ENCODE measurements at places on chromosomes 12 and 14. TPM values are rescaled to one million over a fixed set of nuclear protein-coding genes. Genes with fewer than 3 reads are reported as not detected.

Gene IL31
- total RNA-seq: not detected

Gene TSPAN11
- 17.3 TPM for total RNA-seq

Gene SLC41A2
- total RNA-seq: 70.6 TPM

Gene FGF6
- total RNA-seq: not detected

Gene ACVRL1
- total RNA-seq: 12.3 TPM

Gene SLC35F4
- total RNA-seq: 6.5 TPM

Gene TMEM263
- 44.4 TPM for total RNA-seq

Gene PROX2
- not detected for total RNA-seq

Gene EML1
- 26.8 TPM for total RNA-seq

Gene GNB3
- total RNA-seq: 5.5 TPM

Gene FAM186B
- total RNA-seq: 0.18 TPM

Gene HOXC5
- total RNA-seq: not detected

Gene KITLG
- 213 TPM for total RNA-seq

Gene MYL2
- not detected for total RNA-seq

Gene NPFF
- not detected for total RNA-seq

Gene NFE2
- total RNA-seq: 1.3 TPM

Gene WNT1
- not detected for total RNA-seq

Gene FOXN4
- total RNA-seq: 0.45 TPM

Gene KLRD1
- 0.27 TPM for total RNA-seq

Gene NTN4
- 10.9 TPM for total RNA-seq

Gene CCDC177
- 4.5 TPM for total RNA-seq

Gene DENND5B
- total RNA-seq: 65.3 TPM

Gene MYF6
- 0.64 TPM for total RNA-seq

Gene A2M
- 61.8 TPM for total RNA-seq

Gene MYF5
- not detected for total RNA-seq

Gene SLC17A8
- total RNA-seq: 8.8 TPM

Gene SRRM4
- 11.8 TPM for total RNA-seq

Gene MNAT1
- total RNA-seq: 71.0 TPM

Gene KRT78
- total RNA-seq: not detected

Gene GLI1
- total RNA-seq: 4.5 TPM

Gene JPH4
- 33.3 TPM for total RNA-seq

Gene MYO1H
- 0.09 TPM for total RNA-seq

Gene DNAJC22
- total RNA-seq: 1.4 TPM

Gene TSPAN19
- 1.9 TPM for total RNA-seq

Gene LRRIQ1
- total RNA-seq: 13.9 TPM

Gene RALGAPA1
- 153 TPM for total RNA-seq

Gene CCDC175
- 14.2 TPM for total RNA-seq

Gene DCD
- total RNA-seq: not detected

Gene ASIC1
- total RNA-seq: 20.5 TPM

Gene SLCO1C1
- 13.6 TPM for total RNA-seq

Gene PEX5
- 40.7 TPM for total RNA-seq

Gene KRT6C
- total RNA-seq: not detected

Gene AKAP6
- 223 TPM for total RNA-seq

Gene LRRK2
- total RNA-seq: 10.7 TPM

Gene CAPZA3
- not detected for total RNA-seq

Gene KRT82
- not detected for total RNA-seq

Gene PYM1
- 11.0 TPM for total RNA-seq

Gene C3AR1
- 1.8 TPM for total RNA-seq

Gene KLRC3
- 5.7 TPM for total RNA-seq

Gene GOLT1B
- total RNA-seq: 29.5 TPM

Gene C12orf60
- total RNA-seq: 4.4 TPM

Gene GRIP1
- 58.6 TPM for total RNA-seq

Gene CLEC2D
- total RNA-seq: 11.4 TPM

Gene PRB2
- total RNA-seq: not detected

Gene KRT71
- 0.18 TPM for total RNA-seq

Gene CCDC196
- total RNA-seq: not detected

Gene ESR2
- 3.7 TPM for total RNA-seq

Gene SSTR1
- total RNA-seq: 3.4 TPM

Gene CLEC7A
- total RNA-seq: 1.6 TPM

Gene SYT1
- total RNA-seq: 128 TPM

Data from cerebellum (tissue), 4 donors.